ENCODE measurements at places on chromosomes 12 and 14. TPM values are rescaled to one million over a fixed set of nuclear protein-coding genes. Genes with fewer than 3 reads are reported as not detected.

DNA sequence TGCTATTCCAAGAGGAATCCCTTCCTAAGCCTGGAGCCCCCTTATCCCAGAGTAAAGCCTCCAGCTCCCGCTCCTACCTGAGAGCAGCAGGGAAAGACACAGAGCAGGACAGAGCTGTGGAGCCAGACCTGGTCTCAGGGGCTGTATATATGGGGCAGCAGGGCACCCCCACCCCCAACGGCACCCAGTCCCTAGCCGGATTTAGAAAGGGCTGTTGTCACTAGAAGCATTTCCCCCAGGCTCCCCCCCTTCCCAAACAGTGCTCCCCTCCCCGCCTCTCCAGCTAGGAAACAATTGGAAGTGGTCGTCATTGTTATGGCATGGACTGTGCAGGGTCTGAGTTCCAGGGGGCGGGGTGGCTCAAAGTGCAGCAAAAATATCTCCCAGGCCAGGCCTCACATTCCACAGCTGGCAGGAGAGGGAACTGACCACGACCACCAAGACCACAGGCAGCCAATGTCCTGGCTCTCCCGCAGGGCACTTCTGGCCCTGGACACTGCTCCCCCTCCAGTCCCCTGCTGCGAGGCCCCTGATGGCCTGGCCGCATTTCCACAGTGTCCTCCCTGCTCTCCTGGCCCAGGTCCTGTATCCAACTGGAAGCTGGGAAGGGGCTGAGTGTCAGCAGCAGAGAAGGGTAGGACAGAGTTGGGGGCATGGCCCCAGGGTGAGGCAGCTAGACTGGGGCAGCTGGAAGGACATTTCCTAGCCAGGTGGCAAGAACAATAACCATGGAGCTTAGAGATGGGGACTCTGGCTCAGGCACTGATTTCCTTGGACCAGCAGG lies at the start of gene MYH7:
Gene MYH7, minus strand, starts transcription at position 118 of the 784 bp plus-strand sequence. CDS start 1,928 bp downstream, outside the sequence.
- no peak for DNase-seq

GRCh38 chr12:52901715-52902541 lies 2.9 kb downstream of the KRT8 start:
- DNase-seq: no peak

- DNase-seq: no peak
Measured at GRCh38 chr12:51647647-51648046, 56.6 kb downstream of the SCN8A start.

DNA sequence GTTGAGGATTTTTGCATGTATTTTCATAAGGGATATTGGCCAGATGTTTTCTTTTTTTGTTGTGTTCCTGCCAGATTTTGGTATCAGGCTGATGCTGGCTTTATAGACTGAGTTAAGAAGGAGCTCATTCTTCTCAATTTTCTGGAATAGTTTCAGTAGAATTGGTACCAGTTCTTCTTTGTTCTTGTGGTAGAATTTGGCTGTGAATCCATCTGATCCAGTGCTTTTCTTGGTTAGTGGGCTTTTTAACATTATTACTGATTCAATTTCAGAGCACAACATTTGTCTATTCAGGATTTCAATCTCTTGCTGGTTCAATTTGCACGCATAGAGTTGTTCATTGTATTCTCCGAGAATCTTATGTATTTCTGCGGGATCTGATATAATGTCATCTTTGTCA lies 136.5 kb upstream of the FOXG1 start:
- DNase-seq: no peak

WSCD2 gene
- total RNA-seq: not detected

- DNase-seq: no peak
Measured at GRCh38 chr12:96054244-96054610, 18.8 kb upstream of the LTA4H start.

DNA sequence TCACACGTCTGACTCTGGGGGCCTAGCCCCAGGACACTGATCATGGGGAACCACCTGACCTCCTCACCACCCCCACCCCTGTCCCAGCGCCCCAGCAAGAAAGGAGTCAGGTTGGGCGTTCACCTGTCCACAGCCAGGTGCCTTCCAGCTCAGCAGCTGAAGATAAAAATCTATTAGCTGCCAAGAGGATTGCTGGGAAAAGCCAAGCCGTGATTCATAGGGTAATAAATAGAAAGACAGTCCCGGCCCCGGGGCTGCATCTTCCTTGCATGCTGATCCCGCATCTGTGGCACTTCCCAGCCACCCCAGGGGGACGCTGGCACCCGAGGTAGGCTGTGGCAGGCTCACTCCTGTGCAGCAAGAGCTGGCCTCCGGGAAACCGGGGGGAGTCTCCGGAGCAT lies 70.2 kb upstream of the NCOR2 start:
- no peak for DNase-seq

- DNase-seq: peak; percentile 75
Measured at GRCh38 chr14:73712540-73713180, 1.5 kb downstream of the PNMA1 start.

DNA sequence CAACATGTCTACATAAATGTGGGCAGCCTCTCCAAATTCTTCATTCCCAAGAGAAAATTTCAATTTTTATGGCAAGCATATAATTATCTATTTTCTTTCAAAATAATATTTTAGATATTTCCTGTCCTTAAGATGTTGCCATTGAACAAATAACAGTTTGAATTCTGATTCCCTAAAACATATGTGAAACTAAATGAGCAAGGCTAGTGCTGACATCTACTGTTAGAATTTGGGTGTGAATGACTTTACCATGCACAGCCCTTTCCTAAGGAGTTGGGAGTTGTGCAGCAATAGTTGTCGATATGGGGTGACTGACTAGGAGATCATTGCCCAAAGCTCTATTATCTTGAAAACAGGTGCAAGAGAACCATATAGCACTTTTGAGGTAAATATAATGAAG lies 108.2 kb upstream of the SLC38A4 start:
- no peak for DNase-seq

- DNase-seq: no peak
Measured at GRCh38 chr12:102120886-102121285, 903 bp downstream of the PARPBP start.

SLC6A12 gene
- 0.43 TPM for total RNA-seq

KRT85 gene
- not detected for total RNA-seq

DNA sequence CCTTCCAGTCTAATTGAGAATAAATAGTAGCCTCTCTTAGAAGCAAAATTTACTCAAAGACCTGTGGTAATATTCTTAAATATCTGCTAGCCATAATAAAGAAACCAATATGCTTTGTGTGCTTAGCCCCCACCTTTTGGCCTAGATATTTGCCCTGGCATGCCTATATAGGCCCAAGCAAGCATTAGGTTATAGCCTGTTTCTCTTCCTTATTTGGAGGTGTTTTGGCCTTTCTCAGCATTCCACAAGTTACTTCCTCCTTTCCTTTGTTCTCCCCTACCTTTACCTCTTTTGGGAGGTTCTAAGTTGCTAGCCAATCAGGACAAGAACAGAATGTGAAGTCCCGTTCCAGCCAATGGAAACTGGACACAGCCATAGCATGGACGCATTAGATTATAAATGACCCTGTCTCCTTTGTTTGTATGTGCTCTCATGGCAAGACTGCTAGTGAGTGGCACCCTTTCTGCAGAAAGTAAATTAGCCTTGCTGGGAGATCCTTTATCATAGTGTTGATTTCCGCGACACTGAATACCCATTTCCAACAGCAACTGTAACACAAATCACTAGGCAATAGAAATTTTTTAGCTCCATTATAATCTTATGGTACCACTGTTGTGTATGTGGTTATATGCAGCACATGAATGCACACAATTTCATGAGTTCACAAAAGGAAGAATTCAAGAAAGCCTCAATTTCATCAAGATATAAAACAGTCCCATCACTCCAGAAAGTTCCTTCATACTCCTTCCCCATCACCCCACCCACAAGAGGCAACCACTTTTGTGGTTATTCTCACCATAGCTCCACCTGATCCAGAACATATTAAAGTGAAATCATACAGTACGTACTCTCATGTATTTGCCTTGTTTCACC lies 37.6 kb downstream of the CEP83 start:
- DNase-seq: no peak

SERPINA6 gene
- not detected for total RNA-seq

DNA sequence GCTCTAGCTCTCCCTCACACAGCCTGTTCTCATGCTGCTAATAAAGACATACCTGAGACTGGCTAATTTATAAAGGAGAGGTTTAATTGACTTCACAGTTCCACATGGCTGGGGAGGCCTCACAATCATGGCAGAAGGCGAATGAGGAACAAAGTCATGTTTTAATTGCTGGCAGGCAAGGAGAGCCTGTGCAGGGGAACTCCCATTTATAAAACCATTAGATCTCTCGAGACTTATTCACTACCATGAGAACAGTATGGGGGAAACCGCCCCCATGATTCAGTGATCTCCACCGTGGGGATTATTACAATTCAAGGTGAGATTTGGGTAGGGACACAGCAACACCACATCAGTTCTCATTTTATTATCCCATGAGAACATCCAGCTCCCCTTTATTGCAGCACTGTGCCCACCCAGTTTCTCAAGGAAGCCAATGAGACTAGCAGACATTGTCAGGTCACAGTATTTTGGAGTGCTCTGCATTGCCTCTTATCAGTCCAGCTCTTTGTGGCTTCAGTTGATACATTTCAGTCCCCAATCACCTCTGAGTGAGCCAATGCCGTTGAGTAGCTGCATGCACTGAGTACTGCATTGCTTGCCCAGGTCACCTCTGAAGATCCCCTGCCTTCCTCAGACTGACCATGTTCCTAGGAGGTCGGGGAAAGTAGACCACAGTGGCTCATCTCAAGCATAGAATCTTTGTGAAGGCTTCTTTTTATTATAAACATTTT lies 131.2 kb downstream of the CRADD start:
- no peak for DNase-seq

PMEL gene
- total RNA-seq: 1.5 TPM

RDH5 gene
- 5.1 TPM for total RNA-seq

DNA sequence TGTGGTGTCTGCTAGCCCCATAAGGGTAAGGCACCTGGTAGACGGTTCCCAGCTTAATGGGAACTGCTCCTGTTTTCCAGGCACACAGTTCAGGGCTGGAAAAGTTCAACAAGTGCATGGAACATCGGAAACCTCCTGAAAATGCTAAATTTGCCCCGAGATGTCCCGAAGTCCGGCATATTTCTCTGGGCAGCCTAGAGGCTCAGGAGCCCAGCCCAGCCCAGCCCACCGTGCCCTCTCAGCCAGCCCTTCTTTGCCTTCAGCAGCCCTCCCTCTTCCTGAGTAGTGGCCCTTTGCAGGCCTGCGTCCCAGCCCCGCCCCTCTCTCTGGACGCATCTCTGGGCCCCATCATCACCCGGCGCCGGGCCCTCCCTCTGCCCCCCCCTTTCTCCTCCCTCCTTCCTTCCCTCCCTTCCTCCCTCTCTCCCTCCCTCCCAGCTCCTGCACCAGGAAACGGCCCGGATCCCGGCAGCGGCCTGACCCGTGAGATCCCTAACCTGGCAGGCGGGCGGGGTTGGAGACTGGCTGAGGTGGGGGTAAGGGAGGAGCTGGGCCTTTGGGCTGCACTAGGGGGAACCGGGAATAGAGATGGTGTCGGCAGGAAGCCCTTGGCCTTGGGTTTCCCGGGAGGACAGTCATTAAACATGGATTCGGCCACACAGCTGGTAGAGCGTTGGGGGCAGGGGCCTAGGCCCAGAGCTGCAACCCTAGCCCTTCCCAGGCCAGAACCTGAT lies at the start of gene BCL2L2:
Gene BCL2L2, plus strand, starts transcription at position 422 of the 734 bp plus-strand sequence. CDS start 935 bp downstream, outside the sequence.
- no peak for DNase-seq

GRCh38 chr14:31781578-31781977 lies 220.4 kb downstream of the NUBPL start:
- no peak for DNase-seq

SYCP3 gene
- total RNA-seq: 0.07 TPM

DNA sequence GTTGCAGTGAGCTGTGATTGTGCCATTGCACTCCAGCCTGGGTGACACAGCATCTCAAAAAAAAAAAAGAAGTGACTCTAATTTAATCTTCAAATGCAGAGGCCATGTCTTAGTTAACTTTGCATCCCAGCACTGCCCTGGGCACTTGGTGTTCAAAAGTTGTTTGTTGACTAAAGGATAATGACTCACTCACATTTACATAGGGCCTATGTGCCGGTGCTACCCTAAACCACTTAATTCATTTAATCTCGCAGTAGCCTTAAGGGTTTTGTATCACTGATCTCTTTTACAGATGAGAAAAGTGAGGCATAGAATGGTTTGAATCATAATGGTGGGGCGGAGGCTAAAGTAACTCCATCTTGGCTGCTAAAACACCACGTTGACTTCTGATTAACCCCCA lies 23.7 kb downstream of the MFAP5 start:
- DNase-seq: no peak
